ENCODE measurements at places on chromosomes 16 and 17.
A peak's percentile ranks its signal among the peaks of the same experiment; 100 is the strongest.

DNA sequence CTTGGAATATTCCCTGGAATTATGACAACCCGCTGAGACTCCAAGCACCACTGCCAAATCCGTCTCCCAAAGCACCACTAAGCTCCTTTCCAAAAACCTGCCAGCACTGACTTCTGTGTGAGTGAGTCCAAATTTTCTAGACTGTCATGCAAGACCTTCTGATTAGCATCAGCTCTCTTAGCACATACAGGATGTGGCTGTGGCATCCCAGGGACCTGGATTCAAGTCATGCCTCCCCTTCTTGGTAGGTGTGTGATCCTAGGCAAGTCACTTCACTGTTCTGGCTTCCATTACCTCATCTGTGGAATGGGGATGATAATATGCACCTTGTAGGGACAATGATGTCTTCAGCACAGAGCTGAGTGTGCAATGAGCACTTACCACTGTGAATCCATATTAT lies 38.3 kb upstream of the USP7 start:
- DNase-seq = no peak

DNA sequence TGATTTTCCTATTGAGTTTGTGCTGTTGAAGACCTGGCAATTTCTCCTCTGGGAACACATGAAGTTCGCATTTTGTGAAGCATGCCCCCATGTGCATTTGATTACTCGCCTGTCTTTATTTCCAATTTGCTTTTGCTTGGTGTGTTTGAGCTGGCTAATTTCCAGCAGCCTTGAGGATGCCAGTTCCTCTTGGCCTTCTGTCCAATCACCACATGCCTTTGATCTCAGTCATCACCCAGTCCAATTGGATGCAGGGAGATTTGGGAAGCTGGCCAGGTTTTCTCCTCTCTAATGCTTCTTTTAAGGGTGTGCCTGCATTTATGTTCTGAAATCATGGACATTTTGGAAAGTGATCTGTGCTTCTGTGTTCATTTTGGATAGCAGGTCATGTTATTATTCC lies 3.8 kb upstream of the TMEM100 start:
- peak; percentile 51 for DNase-seq

GRCh38 chr17:40974366-40974765 lies 7.6 kb upstream of the KRT39 start:
- DNase-seq = no peak

DNA sequence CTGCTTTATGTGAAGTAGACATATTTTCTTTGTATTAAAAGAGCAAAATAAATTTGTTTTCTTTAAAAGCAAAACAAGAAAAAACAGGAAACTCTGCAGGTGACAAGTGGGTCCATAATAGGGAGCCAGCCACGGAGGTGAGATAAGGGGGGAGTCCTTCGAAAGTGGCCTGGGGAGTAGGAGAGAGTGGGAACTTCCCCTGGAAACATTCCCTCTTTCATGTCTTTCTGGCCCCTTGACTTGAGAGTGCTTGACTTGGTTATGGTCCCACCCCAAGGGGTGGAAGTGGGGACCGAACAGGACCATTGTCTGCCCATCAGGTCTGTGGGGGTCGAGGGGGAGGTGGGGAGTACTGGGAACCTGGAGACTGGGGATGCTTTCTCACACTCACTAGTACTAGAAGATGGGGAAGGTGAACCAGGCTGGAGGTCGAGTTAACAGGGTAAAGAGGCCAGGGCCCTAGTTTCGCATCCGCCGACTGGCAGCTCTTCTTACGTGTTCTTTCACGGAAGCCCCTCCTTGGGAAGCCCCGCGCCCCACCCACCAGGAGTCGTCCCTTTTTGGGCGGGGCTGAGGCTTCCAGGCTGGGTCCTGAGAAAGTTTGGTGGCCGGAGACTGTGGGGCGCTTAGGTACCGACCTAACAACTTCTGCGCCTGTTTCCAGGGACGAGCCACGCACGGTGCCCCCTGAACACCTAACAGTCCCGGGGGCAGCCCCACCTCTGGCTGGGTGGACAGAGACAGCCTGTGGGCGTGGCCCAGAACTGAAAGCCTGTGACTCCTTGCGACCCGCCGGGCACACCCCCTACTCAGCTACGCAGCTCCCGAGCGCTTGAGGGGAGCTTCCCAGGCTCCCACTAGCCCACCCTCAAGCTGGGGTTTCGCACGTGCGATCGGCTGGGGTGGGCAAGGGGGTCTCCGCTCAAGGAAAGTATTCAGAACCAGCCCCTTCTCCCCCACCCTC lies 790 bp downstream of the TRADD start:
- DNase-seq = no peak

DNA sequence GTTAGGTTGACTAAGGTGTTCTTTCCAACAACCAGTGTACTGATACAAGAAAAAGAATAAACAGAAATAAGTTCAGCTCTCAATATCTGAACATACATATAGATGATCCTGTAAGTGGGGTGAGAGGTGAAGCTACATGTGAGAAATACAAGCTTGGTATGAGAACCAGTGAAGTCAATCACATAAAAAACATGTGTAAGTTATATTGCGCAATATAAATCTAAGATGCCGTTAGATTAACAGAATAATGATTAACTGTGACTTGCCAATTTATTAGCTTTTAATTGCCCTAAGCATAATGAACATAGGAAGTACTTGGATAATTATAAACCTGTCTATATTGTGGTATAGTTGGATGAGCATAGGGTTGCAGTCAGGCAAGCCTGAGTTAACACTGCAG lies 1597.1 kb upstream of the GOT2 start:
- no peak for DNase-seq

DNA sequence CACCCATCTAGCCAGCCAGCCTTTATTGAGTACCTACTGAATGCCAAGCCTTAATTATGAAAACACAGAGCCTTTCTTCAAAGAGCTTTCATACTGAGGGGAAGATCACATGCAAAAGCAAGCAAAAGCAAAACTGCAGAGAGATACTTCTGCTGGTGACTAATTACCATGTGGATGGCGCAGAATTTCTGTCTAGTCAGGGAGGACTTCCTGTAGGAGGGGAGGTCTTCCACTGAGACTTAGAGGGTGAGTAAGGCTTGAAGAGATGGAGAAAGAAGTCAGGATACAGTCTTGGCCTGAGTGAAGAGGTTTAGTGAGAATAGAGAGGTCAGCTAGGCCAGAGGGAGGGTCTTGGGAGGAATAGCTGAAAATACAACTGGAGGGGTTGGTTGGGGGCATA lies 53.9 kb upstream of the CCL2 start:
- DNase-seq = no peak

All from NCI-H510A (cell line).